ENCODE measurements at places on chromosomes 6 and 20.

GRCh38 chr20:54340667-54341081 is 132.8 kb downstream of the PFDN4 start:
- no peak for DNase-seq

GRCh38 chr6:138640028-138640427 is 133.5 kb upstream of the CCDC28A start:
- no peak for DNase-seq

GRCh38 chr6:68776354-68776753 is 141.3 kb downstream of the ADGRB3 start:
- DNase-seq: no peak

DNA sequence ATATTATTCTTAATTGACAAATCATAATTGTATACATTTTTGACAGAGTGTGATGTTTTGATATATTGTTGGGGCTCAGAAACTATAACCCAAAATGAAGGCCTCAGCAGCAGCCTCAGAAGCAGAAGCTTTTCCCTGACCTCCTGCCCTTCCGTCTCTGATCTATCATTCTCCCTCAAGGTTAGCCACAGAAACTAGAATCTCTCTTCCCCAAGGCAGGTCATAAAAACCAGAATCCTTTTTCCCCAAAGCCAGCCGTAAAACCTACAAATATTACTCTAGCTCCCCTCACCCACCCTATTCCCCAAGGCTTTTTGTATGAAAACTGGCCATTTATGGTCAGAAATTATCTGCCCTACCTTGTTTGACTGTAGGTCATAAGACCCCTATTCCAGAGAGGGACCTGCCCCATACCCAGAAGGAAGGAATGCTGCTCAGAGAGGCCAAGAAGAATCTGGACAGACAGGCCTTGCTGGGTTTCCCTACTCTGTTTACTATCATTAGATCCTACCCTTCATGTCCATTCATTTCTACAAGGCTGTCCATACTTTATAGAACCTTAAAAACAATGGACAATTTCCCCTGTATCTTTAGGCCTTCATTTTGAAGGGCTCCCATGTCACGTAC is 14.5 kb downstream of the OR2B2 start:
- DNase-seq: no peak

DNA sequence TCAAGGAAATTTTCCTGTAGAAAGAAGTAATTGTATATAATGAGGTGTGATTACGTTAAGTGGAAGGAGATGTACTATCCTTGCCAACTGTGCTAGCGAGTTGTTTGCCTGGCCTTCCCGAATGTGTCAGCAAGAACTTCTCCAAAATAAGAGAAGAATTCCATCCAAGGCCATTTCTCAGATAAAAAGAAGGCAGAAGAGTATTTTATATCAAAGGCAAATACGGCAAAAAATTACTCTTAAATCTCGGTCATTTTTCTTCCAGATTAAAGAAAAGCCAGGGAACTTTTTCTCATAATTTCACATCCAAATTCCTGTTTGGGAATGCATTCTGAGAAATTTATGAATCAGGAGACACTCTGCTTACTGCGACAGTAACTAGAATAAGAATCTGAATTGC is 290.6 kb downstream of the CBLN4 start:
- no peak for DNase-seq

DNA sequence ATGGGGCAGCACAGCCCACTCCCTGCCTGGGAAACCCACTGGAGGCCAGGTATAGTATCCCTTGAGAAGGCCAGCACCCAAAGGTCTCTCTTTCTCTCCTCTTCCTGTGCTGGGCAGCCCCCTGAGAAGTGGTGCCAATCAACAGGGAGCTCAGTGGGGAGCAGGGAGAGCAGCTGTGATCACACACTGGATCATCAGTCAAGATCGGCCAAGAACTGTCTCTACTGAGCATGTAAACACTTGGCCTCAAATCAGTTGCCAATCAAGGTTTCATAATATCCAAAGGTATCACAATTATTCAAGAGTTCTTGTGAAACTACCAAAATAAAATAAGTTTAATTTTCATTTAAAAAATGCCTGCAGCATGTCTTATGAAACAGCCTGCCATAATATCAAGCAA is 18.8 kb downstream of the MRPL14 start:
- no peak for DNase-seq

DNA sequence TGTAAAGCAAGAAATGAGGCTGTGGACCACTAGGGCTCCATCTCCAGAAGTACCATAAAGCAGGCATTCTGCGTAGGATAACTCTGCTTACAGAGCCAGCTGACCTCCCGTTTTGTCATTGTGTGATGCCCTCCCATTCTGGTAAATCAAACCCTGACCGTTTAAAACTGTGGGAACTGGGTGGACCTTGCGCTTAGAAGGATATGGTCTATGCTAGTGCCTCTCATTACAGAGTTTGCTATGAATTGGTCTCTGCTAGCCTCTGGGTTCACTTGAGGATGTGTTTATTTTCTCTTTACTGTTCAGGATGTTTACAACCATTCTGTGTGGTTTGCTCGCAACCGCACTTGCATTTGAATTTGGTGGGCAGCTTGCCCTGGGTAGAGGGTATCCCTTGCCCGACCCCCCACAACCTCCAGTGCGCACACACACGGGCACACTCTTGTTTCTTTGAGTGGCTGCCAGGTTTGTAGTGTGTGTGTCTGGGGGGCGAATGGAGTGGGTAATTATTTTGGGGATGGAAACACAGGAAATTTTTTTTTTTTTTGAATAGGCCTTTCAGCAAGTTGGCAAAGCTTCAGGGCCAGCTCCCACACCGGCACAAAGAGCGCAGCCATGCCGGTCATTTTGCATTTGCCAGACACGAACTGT is 198.3 kb downstream of the JARID2 start:
- no peak for DNase-seq

- no peak for DNase-seq
Observed at GRCh38 chr20:44009679-44009992, 95.0 kb downstream of the TOX2 start.

- no peak for DNase-seq
Observed at GRCh38 chr20:50215101-50215690, 24.6 kb downstream of the CEBPB start.

GRCh38 chr6:54011277-54011648 is 100.0 kb upstream of the MLIP start:
- DNase-seq: no peak

GRCh38 chr6:157274471-157275226 is 48.7 kb downstream of the TMEM242 start:
- DNase-seq: peak; percentile 75

GRCh38 chr20:40506537-40506939 is 182.5 kb downstream of the MAFB start:
- DNase-seq: no peak

DNA sequence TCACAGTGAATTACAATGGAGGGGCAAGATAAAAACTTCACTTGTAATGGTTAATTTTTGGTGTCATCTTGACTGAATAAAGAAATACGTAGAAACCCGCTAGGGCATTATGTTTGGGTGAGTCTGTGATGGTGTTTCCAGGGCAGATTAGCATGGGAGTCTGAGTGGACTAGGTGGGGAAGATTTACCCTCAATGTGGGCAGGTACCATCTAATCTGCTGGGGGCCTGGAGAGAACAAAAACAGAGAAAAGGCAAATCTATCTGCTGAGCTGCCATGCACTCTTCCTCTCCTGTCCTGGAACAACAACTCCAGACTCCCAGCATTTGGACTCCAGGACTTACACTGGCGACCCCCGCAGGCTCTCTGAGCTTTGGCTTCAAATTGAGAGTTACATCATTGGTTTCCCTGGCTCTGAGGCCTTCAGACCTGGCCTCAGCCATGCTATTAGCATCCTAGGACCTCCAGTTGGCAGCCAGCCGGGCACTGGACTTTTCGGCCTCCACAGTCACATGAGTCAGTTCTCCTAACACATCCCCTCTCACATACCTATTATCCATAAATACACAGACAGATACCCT is 19.7 kb downstream of the NINL start:
- no peak for DNase-seq

- no peak for DNase-seq
Observed at GRCh38 chr6:43097502-43097901, 21.4 kb downstream of the PTK7 start.

DNA sequence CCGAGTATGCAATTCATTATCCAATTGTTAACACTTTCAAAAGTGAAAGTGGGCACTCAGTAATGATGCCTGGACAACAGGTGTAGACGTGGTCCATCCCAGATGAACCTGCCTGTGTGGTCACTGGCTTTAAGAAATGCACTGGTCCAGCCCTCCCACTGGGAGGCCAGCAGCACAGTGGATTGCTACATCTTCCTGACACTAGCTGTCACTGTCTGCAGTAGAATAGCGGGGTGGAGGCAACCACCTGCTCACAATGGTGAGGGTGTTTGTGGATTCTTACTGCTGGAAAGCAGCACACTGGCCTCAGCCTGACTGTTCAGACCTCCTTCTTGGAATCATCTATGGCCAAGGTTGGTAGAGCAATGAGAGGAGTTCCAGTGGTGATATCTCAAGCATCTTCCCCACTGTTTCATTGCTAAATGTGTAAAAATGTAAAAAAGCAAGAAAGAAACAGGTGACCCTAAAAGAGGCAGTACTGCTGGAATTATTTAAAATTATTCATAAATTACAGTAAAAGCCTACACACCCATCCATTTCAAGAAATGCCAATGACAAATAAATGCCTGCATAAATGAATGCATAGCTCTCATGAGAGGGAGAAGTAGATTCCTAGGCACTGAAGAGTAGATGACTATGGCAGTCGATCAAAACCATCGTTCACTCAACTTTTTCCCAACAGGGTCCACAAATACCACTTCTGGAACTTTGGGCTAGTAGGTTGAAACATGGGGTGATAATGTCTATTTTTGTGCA is 228.0 kb upstream of the PLN start:
- DNase-seq: no peak

DNA sequence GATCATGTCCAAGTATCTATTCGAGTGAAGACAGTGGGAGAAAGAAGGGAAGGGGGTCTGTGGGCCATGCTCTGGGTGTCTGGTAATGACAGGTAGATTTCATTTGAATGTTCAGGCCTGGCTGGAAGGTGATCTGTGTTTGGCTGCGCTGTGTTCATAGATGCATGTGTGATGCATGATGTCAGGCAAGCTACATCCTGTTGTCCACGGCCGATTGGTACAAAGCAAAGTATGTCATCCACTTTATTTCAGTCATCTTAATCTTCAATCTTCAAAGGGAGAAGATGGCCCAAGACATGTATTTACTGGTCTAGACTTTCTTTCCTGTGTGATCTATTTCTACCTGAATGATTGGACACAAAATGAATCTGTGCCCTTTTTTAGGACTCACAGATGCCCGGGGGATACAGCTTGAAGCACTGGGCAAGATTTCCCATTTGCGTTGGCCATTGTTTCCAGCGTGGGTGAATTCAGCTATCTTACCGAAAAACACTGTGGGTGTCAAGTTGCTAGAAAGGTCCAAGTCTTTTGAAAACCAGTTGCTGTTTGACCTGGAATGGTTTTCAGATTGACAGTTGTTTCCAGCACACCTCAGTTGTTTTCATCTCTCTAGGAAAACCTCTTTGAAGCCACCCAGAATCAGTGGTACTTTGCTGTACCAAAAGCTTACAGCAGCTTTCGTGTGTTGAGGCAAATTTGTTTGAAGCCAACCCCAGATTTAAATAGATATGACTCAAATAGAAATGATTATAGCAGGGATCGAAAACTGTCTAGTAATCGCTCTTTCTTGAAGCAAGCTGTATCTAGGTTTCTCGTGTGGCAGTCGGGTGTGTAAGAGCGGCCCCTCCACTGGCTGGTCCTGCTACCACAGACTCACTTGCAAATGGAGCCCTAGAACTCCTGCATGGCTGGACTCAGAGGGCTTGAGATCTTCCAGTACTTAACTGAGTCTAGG is 27.2 kb downstream of the DUSP22 start:
- no peak for DNase-seq

GRCh38 chr20:25039697-25040437 is 18.1 kb downstream of the ACSS1 start:
- DNase-seq: no peak

DNA sequence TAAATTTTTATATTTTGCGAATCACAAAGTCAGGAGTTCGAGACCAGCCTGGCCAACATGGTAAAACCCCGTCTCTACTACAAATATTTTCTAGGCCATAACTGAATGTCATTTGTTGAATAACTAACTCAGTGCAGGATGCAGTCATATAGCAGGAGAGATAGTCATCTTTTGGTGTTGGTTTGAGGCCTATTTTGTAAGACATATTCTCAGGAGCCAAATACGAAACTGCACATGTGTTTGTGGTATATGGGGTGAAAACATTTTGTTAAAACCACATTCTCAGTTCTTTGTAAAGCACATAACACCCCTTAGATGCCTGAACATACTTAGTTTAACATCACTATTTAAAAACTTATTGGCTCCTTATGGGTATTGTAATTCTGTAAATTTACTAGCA is 4.7 kb upstream of the ENPP5 start:
- no peak for DNase-seq

DNA sequence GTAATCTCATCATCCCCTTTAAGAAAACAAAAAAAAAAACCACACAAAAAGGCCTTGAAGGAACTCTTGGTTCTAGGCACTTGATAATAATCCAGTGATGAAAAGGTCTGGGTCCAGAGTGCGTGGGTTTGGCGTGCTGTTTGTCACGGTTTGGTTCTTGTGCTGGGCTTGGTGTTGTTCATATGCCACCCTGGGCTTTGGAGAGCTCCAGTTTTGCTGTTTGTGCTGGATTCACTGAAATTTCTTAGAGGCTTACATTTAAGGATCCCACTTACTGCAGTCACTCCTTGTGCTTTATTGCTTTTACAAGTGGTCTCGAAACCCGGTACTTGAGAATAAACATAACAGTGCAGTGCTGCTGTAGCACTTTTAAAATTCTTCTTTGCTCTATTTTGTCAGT is 68.8 kb upstream of the XRN2 start:
- no peak for DNase-seq

DNA sequence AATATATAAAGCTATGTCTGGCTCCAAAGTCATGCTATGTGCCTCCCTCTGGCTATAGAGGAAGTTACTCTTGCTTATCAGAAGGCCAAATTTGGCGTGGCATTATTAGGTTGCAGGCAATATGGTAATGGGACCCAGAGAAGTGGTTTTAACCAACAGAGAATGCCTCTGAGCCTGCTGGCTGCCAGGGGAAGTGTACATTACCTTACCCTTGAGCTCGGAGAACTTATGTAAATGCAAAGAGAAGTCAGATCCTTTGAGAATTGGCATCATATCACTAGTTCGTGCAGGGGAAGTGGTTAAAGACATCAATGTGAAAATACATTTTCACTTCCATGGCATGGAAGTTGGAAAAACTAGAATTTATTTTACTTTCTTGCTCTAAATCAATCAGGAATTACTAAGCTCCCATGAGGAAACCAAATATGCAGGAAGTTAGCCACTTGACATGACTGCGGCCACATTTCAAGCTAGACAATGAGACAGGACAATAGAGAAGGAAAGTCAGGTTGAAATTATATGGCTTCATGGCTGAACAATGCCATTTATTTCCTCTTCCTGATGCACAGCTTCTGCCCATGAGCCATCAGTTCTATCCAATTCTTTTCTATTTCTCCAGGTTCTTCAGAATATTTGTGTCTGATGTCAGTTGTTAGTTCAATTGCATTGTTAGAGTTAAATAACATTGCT is 134.0 kb upstream of the PHACTR1 start:
- no peak for DNase-seq

GRCh38 chr6:116326181-116326671 is 44.5 kb upstream of the DSE start:
- no peak for DNase-seq

All from activated T-helper 1 cell treated with Interleukin-2 at 50 U/mL for 16 hours (primary cell).